ENCODE measurements at places on chromosomes 16 and 17.
A peak's percentile ranks its signal among the peaks of the same experiment; 100 is the strongest.

- peak; percentile 55 for DNase-seq
Observed at GRCh38 chr17:43905985-43906852, 1.1 kb downstream of the MPP2 start.

GRCh38 chr17:2040219-2040827 is 1.5 kb upstream of the OVCA2 start:
- DNase-seq = no peak

GRCh38 chr16:74901606-74902005 is 83.3 kb downstream of the WDR59 start:
- DNase-seq = no peak

DNA sequence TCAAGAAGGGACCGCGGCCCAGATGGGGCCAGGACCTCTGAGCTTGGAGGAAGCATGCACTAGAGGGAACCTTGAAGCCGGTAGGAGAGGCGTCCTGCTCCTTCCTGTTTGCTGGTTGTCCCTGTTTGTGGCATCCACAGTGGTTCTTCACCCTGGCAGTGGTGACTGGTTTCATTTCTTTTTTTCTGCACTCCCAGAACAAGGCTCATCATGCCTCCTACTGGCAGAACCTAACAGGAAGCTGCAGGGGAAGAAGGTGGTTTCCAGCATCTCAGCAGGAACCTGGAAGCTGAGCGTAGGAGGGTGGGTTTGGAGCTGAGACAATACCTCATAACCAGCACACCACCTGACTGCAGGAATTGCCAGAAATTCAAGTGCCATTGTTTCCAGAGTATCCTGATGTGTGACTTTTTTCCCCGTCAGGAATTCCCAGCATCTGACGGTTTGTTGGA is 5.8 kb downstream of the TMEM231 start:
- DNase-seq = peak; percentile 26
